ENCODE measurements at places on chromosomes 2 and 18.

GRCh38 chr2:121359170-121359569 is 74.2 kb upstream of the TFCP2L1 start:
- no peak for DNase-seq

GRCh38 chr2:57693965-57694364 is 352.6 kb upstream of the VRK2 start:
- no peak for DNase-seq

- no peak for DNase-seq
These were observed 858 bp upstream of the RTP5 start for GRCh38 chr2:241868661-241869081.

DNA sequence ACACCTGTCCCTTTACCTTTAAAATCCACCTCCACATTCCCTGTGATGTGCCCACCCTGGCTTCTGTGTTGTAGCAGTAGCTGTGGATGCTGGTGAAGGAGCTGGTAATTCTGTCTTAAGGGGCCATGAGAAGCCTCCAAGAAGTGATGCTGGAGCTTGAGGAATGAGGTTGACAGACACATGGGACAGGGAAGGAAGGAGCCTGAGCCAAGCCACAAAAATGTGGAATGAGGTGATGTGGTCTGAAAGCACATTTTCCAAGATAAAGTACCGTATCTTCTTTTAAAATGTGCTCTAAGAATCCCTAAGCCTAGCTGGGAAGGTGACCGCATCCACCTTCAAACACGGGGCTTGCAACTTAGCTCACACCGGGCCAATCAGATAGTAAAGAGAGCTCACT is 31.2 kb downstream of the VWA3B start:
- no peak for DNase-seq

GRCh38 chr2:222410534-222410933 is 13.8 kb upstream of the SGPP2 start:
- no peak for DNase-seq

DNA sequence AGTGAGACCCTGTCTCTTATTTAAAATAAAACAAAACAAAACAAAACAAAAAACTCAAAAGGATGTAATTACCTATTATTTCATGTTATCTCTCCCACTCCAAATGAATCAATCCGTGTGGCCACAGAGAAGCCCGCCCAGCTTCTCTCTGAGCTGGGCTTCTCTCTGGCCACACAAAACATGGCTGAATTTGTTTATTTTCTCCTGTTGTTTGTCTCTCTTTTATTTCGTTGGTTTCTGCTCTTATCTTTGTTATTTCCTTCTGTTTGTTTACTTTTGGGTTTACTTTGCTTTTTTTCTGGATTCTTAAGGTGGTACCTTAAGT is 1.5 kb upstream of the TRABD2A start:
- no peak for DNase-seq

DNA sequence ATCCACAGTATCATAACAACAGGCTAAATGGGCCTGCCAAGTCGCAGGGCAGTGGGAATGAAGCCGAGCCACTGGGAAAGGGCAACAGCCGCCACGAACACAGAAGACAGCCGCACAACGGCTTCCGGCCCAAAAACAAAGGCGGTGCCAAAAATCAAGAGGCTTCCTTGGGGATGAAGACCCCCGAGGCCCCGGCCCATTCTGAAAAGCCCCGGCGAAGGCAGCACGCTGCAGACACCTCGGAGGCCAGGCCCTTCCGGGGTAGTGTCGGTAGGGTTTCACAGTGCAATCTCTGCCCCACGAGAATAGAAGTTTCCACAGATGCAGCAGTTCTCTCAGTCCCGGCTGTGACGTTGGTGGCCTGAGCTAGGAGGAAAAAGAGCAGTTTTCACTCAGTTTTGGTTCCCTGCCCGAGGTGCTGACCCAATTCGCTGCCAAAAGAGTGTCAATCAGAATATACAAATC is 32.2 kb downstream of the KCTD18 start:
- no peak for DNase-seq

DNA sequence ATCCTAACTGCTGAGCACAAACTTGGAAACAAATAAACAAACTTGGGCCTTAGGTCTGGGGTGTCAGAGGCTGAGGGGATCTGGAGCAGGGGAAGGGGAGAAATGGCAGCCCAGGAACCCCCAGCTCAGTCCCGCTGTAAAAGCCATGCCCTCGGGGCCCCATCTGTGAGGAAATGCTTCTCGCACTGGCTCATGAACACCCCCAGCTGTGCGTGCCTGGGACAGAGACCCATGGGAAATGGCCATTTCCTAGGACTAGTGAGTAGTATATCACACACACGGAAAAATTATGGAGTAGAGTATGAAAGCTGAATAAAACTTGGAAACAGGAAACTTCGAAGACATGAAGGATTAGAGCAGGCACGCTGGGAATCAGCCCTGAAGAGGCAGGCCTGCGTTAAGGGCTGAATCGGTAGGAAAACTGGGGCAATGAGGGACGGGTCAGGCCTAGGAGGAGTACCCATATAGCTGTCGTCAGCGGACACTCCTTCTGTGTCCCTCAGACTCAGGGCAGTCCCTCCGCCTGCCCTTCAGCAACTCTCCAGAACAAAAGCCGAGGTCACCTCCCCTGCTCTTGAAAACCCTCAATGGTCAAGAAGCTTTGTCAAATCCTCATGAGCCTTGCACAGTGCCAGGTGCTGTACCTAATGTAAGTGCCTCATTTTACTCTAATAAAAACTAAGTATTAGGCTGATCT is 120.8 kb upstream of the ODC1 start:
- no peak for DNase-seq

Measured in stimulated activated CD4-positive, alpha-beta T cell treated with anti-CD3 and anti-CD28 coated beads, Interleukin-12 subunit alpha, Interleukin-12 subunit beta, amount 100 ng/mL, for 24 hours (primary cell).